ENCODE measurements at places on chromosomes 5 and 9.

DNA sequence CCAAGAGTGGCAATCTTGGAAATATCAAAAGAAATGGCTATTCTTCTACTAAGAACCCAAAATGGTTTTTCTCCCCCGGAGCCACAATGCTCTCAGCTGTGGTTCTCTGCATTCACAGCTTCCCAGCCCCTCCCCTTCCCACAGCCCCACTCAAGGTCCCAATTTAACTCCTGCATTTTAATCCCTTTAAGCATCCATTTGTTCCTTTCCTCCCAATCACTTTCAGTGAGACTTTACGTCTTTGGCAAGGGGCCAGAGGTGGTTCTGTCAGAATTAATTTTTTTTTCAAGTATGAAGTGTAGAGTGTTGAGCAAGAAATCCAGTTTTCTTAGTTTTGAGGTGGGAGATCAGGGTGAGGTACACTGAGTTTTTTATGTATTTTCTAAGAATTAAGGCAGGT is 256.9 kb downstream of the GLIS3 start:
- ATAC-seq = no peak

- no peak for ATAC-seq
These were observed 129.1 kb downstream of the EBF1 start for GRCh38 chr5:158970569-158971014.

DNA sequence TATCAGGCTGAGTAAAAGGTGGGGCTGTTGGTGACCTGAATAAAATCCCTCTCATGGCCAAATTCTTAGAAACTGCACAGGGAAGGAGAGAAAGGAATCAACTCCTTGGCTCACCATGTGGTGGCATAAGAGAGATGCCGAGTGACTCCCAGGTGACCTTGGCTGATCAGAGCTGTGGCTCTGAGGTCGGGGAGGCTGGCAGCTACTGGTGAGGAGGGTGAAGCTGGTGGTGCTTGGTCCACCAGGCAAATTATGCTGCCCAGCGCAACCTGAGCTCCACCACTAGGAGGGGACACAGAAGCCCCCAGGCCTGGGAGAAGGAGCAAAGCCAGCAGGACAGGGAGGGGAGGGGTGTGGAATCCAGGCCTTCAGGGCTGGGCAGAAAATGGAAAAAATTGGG is 111.2 kb upstream of the IL12B start:
- peak; percentile 67 for ATAC-seq

- ATAC-seq = peak; percentile 43
These were observed 3.6 kb downstream of the SIGMAR1 start for GRCh38 chr9:34633851-34634550.

DNA sequence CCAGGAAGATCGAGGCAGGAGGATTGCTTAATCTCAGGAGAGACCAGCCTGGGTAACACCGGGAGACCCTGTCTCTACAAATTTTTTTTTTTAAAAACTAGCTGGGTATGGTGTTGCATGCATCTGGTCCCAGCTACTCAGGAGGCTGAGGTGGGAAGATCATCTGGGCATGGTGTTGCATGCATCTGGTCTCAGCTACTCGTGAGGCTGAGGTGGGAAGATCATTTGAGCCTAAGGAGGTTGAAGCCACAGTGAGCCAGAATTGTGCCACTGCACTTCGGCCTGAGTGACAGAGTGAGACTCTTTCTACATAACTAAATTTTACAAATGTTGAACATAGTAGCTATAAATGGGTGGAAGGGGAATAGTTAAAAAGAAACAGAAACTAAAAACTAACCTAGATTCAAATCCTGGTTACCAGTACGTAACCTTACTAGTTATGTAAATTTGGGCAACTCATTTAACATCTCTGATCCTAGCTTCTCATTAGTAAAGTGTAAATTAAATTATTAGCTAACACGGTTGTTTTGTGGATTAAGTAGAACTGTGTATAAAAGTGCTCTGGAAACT is 41.7 kb downstream of the TMEM161B start:
- ATAC-seq = no peak

GRCh38 chr5:113262674-113263073 is 172.1 kb downstream of the TSSK1B start:
- no peak for ATAC-seq

- ATAC-seq = no peak
These were observed 567.6 kb upstream of the RGMB start for GRCh38 chr5:98205691-98206461.

DNA sequence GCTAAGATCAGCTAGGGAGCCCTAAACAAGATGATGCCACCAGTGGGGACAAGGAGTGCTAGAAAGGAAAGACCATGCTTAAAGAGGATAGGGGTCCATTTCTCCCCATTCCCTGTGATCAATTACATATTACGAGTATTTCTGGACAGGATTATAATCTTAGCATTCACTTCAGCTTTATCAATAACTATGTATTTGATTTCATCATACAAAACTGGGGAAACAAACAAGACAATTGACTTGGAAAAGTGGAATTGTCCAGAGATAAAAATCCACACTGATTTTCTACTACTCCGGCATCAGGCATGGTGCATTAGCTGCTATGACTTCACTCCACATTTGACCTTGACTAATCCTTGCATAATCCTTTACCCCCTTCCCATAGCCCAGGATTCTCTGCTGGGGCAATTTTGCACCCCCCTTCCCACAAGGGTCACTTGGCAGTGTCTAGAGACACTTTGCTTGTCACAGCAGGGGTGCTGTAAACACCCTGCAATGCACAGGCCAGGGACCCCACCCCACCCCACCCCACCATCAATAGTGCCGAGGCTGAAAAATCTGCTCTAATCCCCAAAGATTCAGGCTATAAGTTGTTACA is 29.9 kb upstream of the UBE2QL1 start:
- ATAC-seq = no peak

GRCh38 chr5:113218200-113218599 is 216.6 kb downstream of the TSSK1B start:
- no peak for ATAC-seq

DNA sequence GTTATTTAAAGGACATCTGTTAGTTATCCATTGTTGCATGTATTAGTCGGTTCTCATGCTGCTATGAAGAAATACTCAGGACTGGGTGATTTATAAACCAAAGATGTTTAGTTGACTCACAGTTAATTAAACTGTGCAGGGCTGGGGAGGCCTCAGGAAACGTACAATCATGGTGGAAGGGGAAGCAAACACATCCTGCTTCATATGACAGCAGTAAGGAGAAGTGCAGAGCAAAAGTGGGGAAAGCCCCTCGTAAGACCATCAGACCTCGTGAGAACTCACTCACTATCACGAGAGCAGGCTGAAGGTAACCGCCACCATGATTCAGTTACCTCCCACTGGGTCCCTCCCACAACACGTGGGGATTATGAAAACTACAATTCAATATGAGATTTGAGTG is 2064.1 kb downstream of the MAT2B start:
- no peak for ATAC-seq

DNA sequence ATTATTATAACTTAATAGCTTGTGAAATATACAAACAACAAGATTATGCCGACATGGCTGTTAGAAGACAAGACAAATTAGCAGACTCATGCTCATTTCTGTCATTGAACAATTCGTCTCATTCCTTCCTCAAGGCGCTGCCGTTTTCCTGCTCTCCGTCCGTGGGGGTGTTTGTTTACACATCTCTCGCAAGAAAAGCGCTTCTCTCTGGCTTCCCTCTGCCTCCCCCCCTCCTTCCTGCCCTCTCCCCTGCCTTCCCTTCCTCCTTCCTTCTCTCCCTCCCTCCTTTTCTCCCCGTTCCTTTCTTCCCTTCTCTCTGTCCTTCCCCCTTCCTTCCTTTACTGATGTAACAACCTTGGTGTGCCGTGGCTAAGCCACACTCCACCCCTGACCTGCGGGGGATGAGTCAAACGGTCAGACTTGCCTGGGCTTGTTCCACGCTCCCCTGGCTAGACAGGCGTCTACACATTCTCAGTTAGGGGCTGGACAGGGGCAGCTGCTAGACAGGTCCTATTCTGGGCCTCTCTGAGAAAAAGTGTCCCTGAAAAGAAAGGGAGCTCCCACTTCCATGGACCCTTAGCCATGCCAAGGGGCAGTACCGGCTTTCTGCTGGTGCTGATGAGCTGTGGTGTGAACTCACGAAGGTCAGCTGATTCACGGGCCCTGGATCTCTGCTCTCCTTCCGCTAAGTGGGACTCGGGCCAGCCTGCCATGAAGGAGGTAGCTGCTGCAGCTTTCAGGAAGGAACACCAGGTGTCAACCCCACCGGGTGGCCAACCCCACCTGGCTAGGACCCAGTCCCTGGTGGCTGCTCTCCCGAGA is 32.0 kb upstream of the SPTLC1 start:
- peak; percentile 93 for ATAC-seq

DNA sequence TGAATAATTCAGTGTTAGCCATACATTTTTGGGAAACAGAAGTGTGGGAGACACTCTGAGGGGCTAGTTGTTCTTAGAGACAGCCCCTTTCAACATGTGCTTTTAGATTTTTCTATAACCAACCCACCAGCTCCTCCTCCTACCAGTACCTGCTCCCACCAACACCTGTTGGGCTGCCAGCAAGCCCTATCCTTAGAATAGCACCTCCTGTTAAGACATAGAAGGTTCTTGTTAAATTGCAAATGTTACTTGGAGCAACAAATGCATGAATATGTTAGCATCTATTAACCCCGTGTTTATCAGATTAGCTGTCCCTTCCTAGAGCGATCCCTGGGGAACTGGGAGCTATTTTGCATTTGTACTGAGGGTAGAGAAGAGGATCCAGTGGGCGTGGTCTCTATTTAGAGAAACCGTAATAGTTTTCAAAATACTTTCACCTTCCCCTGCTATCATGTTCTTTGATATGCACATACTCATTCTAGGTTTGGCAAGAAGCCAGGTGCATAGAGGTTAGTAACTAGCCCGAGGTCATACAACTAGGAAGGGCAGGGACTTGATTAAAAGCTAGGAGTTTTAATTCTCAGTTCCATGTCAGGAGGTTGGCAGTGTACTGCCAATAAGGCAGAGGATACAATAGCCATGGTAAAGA is 334.4 kb downstream of the KCTD16 start:
- ATAC-seq = no peak

DNA sequence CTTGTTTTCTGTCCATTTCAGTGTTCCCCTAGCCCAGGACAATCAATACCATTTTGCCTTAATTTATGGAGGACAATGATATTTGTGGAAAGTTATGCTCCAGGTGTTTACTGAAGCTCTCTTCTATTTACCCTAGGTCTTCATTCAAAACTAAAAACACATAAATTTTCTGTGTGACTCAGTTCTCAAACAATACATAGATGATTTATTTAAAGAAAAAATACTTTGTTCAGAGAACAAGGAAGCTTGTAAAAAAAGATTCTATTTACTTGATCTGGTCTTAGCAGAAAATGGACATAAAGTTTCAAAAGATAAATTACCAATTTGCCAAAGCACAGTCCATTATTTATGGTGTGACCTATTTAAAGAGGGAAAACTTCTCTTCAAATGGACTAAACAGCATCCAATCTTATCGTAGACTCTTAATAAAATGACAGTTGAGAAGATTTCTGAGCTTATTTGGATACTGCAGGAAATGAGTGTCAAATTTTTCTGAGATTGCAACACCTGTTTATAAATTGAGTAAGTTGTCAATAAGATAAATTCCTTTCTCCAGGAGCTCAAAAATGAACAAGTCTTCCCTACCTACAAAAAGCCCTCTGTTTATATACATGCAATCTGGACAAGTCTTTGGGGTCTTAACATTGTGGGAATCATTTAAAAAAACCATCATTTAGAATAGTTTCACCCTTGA is 627.2 kb downstream of the PSAT1 start:
- ATAC-seq = no peak

- no peak for ATAC-seq
These were observed 3.9 kb upstream of the DAB2 start for GRCh38 chr5:39428640-39429039.

DNA sequence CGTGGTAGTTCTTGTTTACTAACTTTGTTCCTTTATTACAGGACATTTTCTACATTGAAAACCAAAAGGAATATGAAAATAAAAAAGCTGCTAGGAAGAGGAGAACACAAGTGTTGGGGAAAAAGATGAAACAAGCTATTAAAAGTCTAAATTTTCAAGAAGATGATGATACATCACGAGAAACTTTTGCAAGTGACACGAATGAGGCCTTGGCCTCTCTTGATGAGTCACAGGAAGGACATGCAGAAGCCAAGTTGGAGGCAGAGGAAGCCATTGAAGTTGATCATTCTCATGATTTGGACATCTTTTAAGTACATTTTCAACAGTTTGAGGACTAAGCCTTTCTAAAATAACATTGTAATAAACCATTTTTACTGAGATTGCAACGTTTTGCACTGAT is 23.8 kb downstream of the PHAX start:
- no peak for ATAC-seq

GRCh38 chr5:369151-369868 is 47.8 kb downstream of the AHRR start:
- ATAC-seq = no peak

DNA sequence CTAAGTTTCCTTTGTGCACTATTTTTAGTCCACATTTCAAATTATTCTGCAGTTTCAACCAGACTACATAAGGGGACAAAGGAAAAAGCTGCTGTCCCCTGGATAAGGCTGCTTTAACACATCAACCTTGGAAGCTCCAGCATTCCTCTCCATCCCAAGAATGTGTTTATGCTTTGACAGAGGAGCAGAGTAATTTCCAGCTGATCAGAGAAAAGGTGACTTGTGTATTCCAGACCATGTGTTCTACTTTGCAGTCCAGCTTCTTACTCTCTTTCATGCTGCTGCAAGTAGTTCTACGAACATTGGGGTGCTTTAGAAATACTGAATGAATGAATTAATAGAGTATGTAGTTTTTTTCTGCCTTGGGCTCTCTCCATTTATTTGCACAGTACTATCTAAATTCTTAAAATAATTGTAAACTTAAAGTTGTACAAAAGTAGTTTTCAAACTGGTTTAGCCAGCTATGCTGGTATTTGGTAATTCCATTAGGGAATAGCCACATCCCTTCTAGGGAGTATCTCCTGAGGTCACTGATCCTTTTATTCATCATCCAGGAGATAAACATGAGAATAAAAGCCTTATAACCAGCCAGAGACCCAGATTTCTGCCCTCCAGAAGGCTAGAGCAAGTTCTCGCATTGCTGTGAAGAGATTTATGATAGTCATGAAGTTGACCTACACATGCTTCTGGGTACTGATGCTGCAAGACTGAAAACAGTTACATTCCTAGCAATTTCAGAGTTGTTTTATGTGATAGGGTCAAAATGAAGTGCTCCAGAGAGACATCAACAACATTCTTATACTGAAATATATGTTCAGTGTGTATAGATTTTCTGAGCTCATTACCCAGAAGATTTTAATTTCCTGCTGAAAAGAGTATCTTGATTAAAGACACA is 215.2 kb downstream of the COMMD10 start:
- no peak for ATAC-seq

- no peak for ATAC-seq
These were observed 290.5 kb upstream of the MEF2C start for GRCh38 chr5:89173528-89173927.

DNA sequence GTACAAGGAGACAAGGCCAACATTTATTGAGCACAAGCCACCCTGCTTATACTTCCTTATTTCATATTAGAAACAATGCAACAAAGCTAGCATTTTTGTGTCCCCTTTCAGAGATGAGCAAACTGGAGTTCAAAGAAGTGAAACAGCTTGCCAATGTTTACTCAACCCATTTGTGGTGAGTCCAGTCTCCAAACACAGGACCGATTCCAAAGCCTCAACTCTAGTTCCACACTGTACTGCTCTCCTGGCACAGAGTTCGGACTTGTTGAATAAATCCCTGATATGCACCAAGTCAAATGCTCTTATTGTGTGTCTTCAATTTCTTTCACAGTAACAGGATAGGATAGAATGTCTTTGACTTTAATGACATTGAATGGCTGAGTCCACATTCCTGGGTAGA is 604.8 kb upstream of the BRINP1 start:
- ATAC-seq = no peak

All from esophagus mucosa (tissue), 1 donor.